ENCODE measurements at places on chromosomes 13 and 19.

DNA sequence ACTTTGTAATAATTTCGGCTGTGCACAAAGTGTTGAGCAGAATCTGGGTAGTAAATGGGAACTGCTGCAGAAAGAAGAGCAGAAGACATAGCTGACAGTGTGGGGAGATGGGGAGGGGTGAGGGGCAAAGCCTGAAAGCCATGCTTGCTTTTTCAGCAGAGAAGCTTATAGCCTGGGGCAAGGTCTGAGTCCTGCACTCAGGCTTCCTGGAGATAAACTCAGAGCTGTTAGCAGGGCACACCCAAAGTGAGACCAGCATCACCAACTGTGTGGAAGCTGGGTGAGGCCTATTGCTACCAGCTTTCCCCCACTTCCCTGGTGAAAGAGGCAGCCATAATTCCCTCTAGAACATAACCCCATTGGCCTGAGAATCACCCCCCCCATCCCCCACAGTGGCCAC lies 15.6 kb upstream of the LHFPL6 start:
- DNase-seq: no peak

DNA sequence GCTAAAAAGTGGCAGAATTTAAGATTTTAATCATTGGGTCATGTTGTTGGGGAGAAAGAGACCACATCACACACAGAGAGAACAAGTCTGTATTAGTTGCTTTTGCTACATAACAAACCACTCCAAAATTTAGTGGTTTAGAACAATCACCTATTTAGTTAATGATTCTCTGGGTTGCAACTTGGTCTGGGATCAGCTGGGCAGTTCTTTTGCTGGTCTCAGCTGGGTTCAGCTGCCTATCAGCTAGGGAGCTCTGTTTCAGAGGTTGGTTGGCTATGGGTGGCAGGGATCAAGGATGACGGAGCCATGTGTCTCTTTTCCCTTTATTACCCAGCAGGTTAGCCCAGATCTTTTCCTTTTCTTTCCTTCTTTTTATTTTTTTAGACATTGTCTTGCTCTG lies 8.9 kb downstream of the PINLYP start:
- no peak for DNase-seq

DNA sequence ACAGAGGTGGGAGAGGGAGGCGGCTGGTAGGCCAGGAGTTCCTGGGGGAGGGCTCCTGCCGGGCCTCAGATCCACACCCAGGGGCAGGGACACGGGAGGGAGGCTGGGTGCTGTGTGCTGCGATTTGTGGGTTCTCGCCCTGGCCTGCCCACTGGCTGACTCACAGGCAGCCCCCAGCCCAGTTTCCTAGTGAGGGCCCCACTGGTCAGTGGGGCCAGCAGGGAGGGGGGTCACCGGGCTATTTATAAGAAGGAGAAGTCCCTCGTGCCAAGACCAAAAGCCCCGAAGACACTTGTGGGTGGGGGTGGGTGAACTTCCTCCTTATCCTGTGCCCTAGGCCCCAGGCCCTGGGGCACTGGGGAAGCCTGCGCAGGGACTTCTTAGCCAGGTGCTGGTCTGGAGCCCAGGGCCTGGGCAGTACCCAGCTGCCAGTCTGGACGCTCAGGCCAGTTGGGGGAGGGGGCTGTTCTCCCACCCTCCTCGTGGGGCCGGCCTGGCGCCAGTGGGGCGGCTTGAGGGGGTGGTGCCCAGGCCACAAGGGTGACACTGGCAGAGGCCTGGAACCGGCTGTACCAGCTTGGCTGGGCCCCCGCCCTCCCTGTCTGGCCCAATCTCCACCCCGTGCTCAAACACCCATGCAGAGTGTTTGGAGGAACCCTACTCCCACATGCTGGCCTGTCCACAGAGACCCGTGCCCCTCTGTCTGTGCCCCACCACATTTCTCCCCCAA lies 5.0 kb upstream of the JUNB start:
- DNase-seq: no peak

- DNase-seq: no peak
These were observed 515.3 kb downstream of the PCDH9 start for GRCh38 chr13:66714795-66715194.

- no peak for DNase-seq
These were observed 56.9 kb downstream of the EDNRB start for GRCh38 chr13:77861741-77862140.

DNA sequence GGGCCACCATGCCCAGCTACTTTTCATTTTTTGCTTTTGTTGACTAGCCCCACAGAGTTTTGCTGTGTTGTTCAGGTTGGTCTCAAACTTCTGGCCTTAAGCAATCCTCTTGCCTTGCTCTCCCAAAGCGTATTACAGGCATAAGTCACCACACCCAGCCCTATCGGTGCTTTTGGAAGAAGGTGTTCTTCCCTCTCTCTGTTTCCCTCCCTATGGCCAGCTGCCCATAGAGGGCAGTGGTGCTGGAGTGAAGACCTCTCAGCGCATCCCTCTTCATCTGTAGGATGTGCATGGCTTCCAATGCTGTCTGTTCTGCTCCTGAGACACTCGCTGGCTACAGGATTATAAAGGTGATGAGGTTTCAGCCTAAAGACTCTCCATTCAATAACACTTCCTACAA lies 1.3 kb upstream of the CD22 start:
- DNase-seq: no peak

DNA sequence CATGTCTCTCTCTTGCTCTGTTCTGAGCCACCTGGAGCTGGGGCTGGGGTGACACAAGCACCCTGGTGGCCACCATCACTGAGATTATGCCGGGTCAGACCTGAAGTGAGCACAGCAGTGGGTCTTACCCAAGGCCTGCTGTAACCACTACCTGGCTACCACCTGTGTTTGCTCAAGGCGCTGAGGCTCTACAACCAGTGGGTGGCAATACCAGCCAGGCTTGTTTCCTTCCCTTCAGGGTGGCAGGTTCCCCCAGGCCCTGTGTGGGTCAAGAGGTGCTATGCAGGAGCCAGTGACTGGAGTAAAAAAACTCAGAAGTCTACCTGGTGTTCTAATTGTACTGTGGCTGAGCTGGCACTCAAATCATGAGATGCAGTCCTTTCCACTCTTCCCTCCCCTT lies 8.0 kb upstream of the ZNF443 start:
- no peak for DNase-seq

DNA sequence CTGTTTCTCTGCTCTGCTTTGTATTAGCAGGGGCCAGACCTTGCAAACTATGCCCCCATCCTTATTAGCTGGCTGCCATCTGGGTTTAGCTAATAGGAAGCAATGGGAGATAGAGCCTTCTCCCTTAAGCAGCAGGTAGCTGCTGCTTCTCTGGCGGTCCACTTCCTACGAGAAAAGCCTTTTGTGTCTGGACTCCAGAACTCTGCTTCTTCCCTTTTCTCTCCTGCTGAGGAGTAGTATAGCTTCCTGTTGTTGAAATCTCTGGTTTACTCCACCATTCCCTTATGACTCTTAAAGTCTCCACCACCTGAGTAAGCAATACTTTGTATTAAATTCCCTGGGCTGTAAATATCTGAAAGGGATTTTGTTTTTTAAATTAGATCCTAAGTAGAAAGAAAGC lies 147.1 kb downstream of the DNAJC15 start:
- no peak for DNase-seq

GRCh38 chr19:13189600-13189999 lies 39.4 kb downstream of the IER2 start:
- DNase-seq: no peak

GRCh38 chr13:113629866-113630265 lies 28.1 kb downstream of the ATP4B start:
- DNase-seq: no peak

DNA sequence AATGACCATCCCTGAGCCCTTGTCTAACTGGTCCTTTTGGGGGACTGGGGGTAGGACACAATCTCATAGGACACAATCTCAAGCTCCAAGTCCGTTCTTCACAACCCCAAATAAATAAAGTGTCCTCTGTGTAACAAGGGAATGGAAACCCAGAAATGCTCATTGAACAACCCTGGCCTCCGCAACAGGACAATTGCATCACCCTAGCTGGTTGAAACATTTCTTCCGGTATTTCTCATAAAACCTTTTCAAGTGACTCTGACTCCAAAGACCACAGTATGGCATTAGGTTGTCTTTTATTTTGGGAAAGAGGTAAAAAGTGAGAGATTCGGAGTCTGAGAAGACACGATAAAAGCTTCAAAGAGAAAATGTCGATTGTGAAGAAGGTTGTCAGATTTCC lies 186.6 kb downstream of the ZNF536 start:
- no peak for DNase-seq

GRCh38 chr19:34184880-34185491 lies 12.7 kb downstream of the LSM14A start:
- peak; percentile 58 for DNase-seq

DNA sequence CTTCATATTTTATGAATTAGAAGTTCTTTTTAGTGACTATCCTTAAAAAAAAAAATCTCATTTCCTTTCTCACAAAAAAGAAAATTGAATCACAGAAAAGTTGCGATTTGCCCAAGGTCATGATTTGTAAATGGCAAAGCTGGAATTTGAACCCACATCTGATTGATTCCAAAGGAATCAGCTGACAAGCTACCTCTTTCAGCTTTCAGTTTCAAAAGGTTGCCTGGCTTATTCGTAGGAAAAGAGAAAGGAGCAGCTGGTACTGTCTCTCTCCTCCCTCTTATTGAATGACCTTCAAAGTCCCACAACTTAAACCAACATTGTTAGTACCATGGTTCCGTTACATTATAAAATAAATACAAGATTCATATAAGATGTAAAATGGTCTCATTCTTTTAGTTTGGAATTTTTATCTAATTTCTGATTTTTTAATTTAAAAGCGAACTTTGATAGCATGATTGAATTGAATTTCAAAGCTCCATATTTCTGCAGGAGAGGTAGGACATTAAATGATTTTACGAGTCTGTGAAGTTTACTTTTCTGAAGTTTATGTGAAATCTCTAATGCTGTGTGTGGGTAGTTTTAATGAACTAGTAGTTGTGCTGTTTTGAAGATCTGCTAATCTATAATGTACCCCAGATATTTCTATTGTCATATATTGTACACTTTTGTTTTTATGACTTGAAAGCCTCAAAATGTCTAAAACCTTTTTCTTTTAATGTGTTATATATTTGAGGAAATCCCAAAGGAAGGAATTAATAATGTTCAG lies 18.5 kb upstream of the KCTD4 start:
- DNase-seq: no peak

- DNase-seq: no peak
These were observed 626.5 kb downstream of the UQCRFS1 start for GRCh38 chr19:28586474-28586873.

- no peak for DNase-seq
These were observed 208.5 kb downstream of the ZNF536 start for GRCh38 chr19:30580673-30581072.

- DNase-seq: no peak
These were observed 42.0 kb downstream of the MRPL57 start for GRCh38 chr13:21218351-21219035.

DNA sequence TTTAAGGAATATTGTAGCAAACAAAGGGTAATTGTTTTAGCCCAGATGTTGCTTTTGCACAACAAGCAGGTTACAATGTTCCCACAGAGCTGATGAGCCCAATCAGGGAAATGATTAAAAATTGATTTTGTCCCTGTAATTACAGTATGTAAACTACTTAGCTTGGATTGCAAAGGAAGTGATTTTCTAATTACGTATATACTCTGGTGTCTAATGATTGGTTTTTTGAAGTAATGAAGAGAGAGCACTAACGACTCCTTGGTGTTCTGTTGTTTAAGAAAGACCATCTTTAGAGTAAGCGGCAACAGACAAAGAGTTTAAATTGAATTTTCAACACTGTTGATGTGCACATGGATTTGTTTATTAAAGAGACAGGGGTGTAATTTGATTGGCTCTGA lies 95.3 kb upstream of the ZNF536 start:
- DNase-seq: no peak

DNA sequence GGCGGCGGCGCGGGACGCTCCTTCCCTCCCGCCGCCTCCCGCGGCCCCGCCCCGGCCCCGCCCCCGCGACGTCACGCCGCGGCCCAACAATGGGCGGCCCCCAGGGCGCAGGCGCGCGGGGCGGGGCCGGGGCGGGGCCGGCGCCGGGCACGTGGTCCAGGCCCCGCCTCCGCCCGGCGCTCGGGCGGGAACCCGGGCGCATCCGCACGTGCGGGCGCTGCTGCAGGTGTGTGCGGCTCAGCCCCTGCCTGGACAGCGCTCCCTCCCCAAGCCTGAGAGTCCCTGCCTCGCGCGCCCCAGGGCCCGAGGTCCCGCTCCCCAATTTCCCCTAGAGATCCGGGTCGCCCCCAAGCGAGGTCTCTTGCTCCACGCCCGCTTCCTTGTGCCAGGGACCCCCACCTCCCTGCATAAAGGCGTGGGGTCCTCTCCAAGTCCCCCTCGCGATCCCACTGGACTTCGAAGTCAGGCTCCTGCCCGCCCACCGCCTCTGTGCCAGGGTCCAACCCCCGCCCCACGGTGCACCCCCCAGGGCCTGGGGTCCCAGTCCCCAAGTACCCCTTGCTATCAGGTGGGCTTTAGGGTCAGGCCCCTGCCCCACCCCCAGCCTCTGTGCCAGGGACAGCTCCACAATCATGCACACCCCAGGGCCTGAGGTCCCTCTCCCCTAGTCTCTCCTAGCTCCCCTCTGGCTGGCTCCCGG lies at the start of gene MEX3D:
Gene MEX3D (minus strand): TSS at position 6 of the 700 bp plus-strand sequence. CDS start 267 bp downstream, outside the sequence.
- peak; percentile 66 for DNase-seq

- DNase-seq: peak; percentile 95
These were observed 27.7 kb downstream of the ZNF844 start for GRCh38 chr19:12092065-12092867.

DNA sequence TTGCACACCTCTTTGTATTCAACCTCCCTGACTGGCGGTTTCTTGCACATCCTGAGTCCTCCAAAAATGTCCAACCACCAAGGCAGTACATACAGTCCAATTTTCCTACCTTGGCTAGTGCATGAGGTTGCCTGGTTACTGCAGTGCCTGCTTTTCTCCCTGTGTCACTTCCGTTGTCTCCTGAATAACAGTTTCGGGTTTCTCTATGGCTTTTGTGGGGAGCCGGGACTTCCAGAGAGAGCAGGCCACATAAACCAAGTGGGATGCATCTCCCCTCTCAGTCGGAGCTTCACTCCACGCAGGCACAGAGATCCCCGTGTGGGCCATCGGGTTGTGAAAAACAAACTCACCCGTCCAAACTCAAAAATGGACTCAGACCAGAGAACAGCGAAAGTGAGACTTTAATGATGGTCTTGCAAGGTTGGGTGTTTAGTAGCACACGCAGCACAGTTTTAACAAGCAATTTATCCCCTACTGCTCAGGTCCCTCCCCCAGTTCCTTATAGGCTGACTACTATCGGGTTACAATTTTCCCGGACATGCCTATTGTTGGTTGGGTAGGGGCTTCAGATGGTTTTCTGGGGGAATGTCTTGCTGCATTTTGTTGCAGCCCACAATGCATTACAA lies 173.1 kb downstream of the POU4F1 start:
- no peak for DNase-seq

GRCh38 chr13:26185720-26186117 lies 36.4 kb downstream of the RNF6 start:
- no peak for DNase-seq

GRCh38 chr19:41697198-41697855 lies 9.3 kb upstream of the CEACAM7 start:
- DNase-seq: no peak

DNA sequence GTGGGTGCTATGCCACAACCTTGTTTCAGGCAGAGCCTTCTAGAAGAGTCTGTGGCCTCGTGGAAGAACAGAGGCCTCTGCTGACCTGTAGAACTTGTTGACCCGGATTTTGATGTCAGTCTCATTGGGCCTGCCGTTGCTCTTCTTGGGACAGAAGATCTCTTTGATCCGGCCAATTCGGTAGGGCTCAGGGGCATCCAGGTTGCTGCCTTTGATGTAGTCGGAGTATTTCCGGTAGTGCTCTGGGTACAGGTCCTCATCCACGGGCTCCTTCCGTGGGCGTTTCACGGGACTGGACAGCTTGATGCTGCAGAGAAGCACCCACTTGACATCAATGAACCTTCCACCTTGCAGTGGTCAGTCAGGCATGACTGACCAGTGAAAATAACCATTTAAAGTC lies 24.0 kb upstream of the EIF3G start:
- no peak for DNase-seq

GRCh38 chr13:60788156-60788829 lies 391.3 kb downstream of the TDRD3 start:
- no peak for DNase-seq

Data from foreskin fibroblast (primary cell).